ENCODE measurements at places on chromosomes 2 and 18. TPM values are rescaled to one million over a fixed set of nuclear protein-coding genes. Genes with fewer than 3 reads are reported as not detected.

Gene TRIM43
- not detected for total RNA-seq

Gene CAVIN2
- total RNA-seq = 21.9 TPM

Gene COL4A3
- 0.19 TPM for total RNA-seq

Gene UGT1A6
- not detected for total RNA-seq

Measured in subcutaneous adipose tissue (tissue), 4 donors.